H54 (cell line): ENCODE measurements at places on chromosomes 5 and 9.

DNA sequence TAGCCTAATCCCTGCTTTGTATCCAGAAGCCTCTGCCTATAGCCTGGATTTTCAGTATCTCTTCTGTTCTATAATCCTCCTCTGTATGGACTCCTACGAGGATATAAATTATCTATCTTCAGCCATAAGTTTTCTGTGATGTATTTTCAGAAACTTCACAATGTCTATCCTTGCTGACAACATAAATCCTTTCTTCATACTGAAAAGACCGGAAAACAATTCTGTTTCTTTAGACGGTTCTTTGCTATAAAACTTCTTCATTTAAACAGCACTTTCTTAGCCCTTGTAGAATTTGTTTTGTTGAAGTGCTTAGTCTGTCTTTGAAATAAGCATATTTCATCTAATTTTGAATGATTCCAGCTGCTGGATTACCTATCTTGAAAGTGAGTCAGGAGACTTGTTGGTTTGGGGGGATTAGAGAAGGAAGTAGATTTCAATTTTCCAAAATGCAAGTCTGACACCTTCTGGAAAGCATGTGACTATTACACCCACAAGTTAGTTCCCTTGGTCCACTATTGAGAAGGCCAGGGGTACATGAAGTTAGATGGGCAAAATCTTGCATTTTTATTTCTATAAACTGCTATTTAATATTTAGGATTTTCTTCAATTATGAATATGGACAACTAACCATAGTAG lies 96.3 kb upstream of the RANBP3L start:
- DNase-seq = no peak

- no peak for DNase-seq
Observed at GRCh38 chr5:64207978-64208377, 42.3 kb downstream of the RNF180 start.

DNA sequence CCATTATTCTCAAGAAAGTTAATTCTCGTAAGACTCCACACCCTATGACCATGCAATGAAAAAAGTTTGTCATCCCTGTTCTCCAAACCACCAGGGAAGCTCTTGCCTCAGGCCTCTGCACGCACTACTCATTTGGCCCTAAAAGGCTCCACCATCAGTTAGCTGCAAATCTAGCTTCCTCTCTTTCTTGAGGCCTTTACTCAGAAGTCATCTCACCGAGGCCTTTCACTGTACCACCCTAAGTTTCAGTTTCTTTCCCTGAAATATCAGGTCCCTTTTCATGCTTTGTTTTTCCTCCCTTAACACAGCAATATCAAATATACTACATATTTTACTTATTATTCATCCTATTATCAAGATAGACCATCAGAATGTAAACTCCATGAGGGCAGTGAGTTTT lies 39.1 kb downstream of the OXCT1 start:
- DNase-seq = no peak

DNA sequence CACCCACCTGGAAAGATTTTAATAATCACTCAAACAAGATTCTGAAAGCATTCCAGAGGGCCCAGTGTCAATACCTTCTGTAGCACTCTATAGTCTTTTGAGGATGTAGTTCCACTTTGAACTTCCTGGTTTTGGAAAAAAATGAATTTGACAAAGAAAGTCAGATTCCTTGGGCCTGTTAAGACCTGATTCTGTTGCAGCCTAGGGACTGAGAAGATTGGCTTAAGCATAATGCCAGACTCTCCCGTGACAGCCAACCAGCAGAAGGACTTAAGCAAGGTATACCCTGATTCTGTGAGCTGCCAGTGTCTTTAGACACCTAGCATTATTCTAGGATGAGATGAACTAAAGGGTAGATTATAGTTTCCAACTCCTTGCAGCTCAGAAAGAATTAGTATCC lies 6.8 kb downstream of the SPINK5 start:
- no peak for DNase-seq

DNA sequence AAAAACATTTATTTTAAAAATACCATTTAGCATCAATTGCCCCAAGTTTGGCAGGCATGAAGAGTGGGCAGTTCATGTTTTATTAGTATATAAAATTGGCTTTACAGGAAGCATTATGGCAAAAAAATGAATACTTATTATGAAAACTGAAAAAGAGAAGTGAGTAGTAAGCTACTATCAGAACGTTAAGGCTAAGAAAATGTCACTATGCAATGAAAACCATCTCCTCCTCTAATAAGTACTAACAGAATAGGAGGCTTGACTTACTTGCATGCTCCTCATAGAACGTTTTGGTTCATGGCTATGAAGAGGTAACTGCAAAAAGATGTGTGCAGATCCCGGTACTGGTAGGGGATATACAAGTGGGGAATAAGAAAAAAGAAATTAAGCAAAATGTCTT lies 23.6 kb downstream of the TICAM2 start:
- no peak for DNase-seq

GRCh38 chr5:100771181-100771580 lies 131.9 kb downstream of the ST8SIA4 start:
- no peak for DNase-seq

DNA sequence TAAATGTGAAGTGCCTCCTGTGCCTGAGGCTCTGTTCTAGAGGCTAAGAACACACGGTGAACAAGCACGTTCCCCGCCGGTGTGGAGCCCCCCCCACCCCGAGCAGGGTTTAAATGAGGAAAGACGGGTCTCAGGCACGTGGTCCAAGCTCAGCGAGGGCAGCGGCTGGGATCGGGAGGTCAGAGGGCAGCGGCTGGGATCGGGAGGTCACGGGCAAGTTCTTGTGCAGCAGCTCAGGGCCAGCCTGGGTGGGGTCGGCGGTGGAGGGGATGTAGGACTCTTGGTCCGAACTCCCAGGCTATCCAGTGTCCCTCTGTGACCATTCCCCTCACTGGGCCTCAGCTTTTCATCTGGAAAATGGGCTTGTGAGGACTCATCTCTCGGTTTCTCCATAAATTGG lies 2.7 kb upstream of the GBGT1 start:
- DNase-seq = no peak

- DNase-seq = no peak
Observed at GRCh38 chr9:107142896-107143603, 140.0 kb upstream of the RAD23B start.

DNA sequence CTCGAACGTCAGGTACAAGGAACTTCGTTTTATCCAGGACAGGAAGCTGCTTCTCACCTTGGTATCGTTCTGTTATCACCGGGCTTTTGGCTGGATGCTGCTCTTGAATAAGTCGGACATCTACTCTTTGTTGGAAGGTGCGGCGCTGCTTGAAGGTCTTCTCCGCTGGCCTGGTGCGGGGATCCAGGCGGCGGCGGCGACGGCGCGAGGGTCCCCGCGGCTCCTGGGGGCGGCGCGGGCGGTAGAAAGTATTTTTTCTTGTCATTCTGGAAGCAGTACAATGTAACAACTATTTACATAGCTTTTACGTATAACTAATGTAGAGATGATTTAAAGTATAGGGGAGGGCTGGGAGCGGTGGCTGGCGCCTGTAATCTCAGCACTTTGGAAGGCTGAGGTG lies 52.3 kb downstream of the ACER2 start:
- no peak for DNase-seq

GRCh38 chr5:154482528-154483449 lies 4.8 kb upstream of the HAND1 start:
- DNase-seq = no peak

- no peak for DNase-seq
Observed at GRCh38 chr5:153792305-153792704, 246.4 kb downstream of the FAM114A2 start.

GRCh38 chr9:113298311-113298710 lies 4.9 kb downstream of the RNF183 start:
- no peak for DNase-seq

GRCh38 chr5:92147798-92148197 lies 764.7 kb upstream of the ARRDC3 start:
- no peak for DNase-seq

DNA sequence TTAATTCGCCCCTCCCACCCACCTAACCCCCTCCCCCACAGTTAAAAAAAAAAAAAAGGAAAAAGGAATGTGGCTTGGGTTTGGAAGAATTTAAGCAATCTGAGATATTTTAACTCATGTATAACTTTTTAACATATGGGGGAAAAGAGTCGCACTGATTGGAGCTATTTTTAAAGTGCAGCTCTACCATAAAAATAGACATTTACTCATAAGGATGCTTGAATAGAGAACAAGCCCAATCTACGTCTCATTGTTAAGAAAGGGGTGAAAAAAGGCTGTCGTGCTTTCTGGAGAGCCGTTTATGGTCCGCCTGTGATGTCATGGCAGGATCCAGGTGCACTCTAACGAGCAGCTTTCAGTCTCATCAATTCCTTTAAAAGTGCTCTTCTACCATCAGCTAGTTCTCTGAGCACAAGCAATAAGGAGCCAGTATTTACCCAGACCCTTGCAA lies 142.4 kb downstream of the ELAVL2 start:
- DNase-seq = no peak

GRCh38 chr9:137044502-137045177 lies 1.3 kb downstream of the NPDC1 start:
- peak; percentile 82 for DNase-seq

DNA sequence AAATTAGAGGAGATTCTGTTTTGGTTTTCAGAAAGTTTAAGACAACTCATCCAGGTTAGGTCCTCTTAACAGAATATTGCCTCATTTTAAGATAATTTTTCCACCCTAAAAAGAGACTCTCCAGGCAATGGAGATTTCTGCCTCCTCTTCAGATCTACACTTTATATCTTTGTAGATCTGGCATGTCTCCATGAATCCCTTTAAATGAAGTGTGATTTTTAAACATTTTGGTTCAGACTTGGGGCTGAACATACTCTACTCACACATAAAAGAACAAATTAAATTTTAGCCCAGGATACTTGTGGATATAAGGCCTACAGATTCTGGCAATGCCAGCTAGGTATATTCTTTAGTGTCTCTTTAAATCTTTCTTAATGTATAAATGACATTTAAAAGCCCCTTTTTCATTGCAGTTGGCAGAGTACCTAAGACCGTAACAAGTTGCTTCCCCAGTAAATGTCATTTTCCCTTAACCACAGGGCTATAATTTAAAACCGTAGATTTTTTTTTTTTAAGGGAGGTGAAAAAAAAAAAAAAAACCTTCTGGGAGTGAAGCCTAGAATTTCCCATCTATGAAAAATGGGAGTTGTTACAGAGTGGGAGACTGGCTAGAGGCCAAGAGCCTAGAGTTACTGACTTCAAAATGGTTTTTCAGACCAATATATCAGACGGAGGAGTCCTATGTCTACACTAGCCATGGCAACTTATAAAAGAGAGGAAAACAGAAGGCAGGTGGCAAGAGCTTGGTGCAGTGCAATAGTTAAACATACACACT lies 207.8 kb upstream of the TARS1 start:
- no peak for DNase-seq

DNA sequence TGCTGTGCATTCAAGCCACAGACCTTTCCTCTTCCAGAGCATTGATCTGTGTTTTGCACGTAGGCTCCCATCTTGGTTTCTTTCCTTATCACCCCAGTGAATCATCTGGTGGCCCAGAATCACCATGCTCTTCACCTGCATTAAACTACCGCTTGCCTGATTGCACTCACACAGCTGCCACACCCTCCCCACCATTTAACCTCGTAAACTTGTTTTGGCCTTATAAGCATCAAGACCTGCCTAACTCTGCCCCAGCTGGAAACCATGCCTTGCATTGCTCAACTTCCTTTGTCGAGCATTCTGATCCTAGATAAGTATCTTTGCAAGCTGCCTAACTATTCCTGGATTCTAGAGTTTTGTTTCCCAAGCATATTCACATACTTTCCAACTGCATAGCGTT lies 369.6 kb upstream of the SEMA6A start:
- DNase-seq = no peak

GRCh38 chr5:89988998-89989655 lies 420.4 kb downstream of the CETN3 start:
- DNase-seq = no peak
